ENCODE measurements at places on chromosomes 12 and 14. TPM values are rescaled to one million over a fixed set of nuclear protein-coding genes. Genes with fewer than 3 reads are reported as not detected.

GPR132 gene
- not detected for total RNA-seq

TAS2R20 gene
- 0.75 TPM for total RNA-seq

TPPP2 gene
- not detected for total RNA-seq

GXYLT1 gene
- total RNA-seq, result 19.8 TPM

LHX5 gene
- not detected for total RNA-seq

TMEM263 gene
- 83.0 TPM for total RNA-seq

PIWIL1 gene
- total RNA-seq, result not detected

PRKAB1 gene
- total RNA-seq, result 19.1 TPM

OTOGL gene
- 0.34 TPM for total RNA-seq

EXOC3L4 gene
- 1.3 TPM for total RNA-seq

STXBP6 gene
- 40.2 TPM for total RNA-seq

LRFN5 gene
- total RNA-seq, result not detected

MLH3 gene
- 20.5 TPM for total RNA-seq

IL26 gene
- not detected for total RNA-seq

ZDHHC22 gene
- total RNA-seq, result under 0.01 TPM

SMOC1 gene
- 0.06 TPM for total RNA-seq

TMEM63C gene
- total RNA-seq, result not detected

AMIGO2 gene
- 23.0 TPM for total RNA-seq

CD4 gene
- total RNA-seq, result 0.92 TPM

CLEC1B gene
- total RNA-seq, result not detected

GRCh38 chr14:22555384-22556011 is 33.5 kb downstream of the DAD1 start:
- peak; percentile 32 for DNase-seq

GRCh38 chr12:76919383-76920171 is 40.8 kb upstream of the CSRP2 start:
- no peak for DNase-seq

GRCh38 chr12:15861404-15861803 is 20.8 kb upstream of the STRAP start:
- DNase-seq, result no peak

- no peak for DNase-seq
These were observed 209.2 kb upstream of the C14orf180 start for GRCh38 chr14:104370256-104370870.

- no peak for DNase-seq
These were observed 34.9 kb downstream of the PDE3A start for GRCh38 chr12:20403230-20403629.

GRCh38 chr14:52402812-52403526 is 88.9 kb downstream of the PTGER2 start:
- DNase-seq, result peak; percentile 32

- DNase-seq, result no peak
These were observed 29.0 kb downstream of the SARNP start for GRCh38 chr12:55788546-55788945.

DNA sequence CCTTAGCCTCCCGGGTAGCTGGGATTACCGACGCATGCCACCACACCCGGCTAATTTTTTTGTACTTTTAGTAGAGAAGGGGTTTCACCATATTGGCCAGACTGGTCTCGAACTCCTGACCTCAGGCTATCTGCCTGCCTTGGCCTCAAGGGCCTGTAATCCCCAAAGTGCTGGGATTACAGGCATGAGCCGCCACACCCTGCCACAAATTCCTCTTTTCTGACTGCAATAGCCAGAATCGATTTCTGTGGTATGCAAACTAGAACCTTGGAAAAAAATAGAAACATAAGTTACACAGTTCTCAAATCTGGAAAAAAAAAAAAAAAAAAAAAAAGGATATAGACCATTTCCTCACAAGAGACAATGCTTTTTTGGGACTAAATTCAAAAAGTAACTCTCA is 184.6 kb upstream of the EGLN3 start:
- DNase-seq, result no peak

GRCh38 chr14:99758121-99758821 is 34.9 kb upstream of the EML1 start:
- DNase-seq, result peak; percentile 89

- DNase-seq, result no peak
These were observed 498.5 kb downstream of the TMEM117 start for GRCh38 chr12:44334347-44334746.

DNA sequence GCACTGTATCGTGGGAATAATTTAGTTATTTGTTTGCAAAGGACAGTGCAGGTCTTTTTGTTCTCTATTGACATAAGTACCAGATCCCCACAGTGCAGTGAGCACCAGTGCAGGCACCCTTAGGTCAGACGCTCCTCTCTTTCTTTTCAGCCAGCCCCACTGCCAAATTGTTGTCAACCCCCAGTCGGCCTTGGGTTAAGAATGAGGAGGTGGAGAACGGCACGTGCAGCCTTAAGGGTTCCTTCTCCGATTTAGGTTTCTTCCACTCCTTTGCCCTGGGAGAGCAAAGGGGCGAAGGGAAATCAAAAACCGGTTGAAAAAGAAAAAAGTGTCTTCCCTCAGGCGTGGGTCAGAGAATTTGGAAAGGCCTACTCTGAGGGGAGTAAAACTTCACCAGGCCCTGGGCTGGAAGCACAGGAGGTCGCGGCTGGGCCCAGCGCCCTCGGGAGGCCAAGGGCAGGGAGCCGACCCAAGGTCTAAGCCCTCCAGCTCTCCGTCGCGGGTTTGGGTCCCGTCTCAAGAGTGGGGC is 4.3 kb downstream of the PAX9 start:
- no peak for DNase-seq

DNA sequence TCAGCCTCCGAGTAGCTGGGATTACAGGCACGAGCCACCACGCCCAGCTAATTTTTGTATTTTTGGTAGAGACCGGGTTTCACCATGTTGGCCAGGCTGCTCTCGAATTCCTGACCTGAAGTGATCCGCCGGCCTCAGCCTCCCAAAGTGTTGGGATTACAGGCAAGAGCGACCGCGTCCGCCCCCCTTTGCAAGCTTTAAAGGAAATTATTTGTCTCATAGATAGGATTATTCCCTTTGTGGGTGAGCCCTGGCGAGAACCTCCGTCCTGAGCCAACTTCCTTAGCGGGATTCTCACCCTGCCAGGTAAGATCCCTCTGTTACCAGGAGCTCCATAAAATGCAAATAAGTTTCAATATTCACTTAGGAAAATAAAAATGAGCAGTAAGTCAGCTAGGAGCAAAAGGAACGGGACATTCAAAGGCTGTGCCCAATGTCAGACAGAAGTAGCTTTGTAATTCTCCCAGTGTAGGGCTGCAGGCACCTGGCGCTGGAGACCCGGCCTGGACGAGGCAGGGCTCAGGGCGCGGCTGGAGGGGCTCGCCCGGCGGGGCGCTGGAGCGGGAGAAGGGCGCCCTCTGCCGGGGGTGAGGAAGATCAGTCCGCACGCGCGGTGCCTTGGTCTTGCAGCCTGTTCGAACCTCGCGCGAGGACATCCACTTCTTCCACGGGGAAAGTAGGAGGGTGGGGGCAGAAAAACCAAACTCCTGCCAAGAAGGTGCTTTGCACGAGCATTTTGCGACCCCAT is 47.2 kb upstream of the PLXNC1 start:
- peak; percentile 59 for DNase-seq

- peak; percentile 29 for DNase-seq
These were observed 101.9 kb downstream of the SLC8A3 start for GRCh38 chr14:70086685-70087379.

DNA sequence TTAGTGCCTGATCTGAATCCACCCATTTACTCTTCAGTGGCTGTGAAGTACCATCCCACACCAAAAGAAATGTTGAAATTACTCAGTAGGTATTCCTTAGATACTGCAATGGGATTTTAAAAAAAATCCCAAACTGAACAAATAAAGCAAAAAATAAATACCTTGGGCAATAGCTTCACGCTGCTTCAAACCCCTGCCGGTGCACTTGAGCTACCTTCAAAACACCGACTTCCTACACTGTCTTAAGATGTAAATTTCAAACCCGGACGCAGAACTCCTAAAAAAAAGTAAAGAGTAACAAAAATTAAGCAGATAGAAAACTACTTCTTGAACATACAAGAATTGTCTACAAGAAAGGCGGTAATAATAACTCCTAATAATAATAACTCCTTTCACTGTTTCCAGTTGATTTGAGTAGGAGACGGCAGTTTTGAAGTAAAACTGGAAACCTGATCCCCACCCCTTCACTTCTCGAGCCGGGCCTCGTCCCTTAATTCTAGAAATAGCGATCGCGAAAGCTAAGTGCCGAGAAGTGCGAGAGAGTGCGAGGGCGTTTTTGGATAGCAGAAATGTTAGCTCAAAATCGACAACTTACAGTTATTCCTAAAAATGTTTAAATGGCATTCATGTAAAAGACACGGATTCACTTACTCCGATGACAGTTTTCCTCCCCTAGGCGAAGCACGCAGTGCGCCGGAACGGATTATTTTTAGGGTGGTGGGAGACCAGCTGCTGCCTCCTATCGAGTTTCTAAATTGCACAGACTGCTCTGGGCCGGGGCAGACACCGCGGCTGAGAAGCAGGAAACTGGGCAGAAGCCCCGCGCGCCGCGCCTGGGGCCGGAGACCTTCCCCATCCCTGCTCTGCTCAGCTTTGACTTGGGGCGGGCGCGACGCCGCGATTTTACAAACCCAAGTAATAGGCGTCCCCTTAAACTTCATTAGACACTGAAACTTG is at the start of gene ABCC9:
Gene ABCC9 (minus strand): TSS at position 878 of the 957 bp plus-strand sequence. CDS start 4,752 bp downstream, outside the sequence.
- DNase-seq, result no peak

- DNase-seq, result no peak
These were observed 23.0 kb downstream of the GLRX5 start for GRCh38 chr14:95557832-95558231.

DNA sequence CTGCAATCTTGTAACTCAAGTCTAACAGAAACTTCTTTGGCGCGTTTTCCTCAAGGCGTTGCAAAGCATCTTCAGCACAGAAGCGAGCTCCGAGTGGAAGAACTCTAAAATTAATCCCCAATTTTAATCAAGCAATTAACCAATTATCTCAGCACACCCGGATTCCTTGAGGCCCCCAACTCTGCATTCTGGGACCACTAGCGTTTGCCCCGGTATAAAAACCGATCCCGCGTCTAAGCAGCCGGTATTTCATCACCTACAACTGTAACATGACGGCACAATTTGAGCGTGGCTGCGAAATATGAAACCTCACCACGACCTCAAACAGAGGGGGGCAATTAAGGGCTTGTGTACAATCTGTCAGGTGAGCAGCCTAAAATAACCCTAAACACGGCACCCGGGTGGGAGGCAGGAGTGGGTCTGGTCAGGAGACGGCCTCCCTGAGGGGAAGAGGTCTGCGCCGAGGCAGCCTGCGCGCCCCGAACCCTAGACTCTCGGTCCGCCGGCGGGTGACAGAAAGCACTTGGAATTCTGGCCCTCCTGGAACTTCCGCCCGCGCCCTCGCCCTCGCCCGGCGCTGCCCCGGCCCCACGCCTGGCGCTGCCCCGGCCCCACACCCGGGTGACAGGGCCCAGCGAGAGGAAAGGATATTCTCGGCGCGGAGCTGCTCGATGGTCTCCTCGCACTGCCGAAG is 594 bp downstream of the ZCCHC8 start:
- DNase-seq, result peak; percentile 62

DNA sequence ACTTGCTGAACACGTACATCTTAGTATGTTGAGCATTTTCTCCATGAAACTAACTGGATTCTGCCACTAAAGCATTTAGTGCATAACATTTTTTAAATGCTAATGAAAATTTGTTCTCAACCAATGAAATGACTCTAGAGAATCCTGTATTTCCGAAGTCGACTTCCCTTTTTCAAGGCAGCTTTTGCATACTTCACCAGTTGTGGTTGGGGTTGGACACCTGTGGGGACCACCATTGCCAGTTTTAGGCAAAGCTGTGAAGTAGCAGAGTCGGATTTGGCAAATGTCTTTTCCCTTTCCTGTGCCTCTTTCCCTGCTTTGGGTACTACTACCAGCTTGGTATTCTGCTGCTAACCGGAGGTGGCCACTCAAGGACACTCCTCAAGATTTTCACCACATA is 349.2 kb downstream of the BCAT1 start:
- DNase-seq, result no peak

DNA sequence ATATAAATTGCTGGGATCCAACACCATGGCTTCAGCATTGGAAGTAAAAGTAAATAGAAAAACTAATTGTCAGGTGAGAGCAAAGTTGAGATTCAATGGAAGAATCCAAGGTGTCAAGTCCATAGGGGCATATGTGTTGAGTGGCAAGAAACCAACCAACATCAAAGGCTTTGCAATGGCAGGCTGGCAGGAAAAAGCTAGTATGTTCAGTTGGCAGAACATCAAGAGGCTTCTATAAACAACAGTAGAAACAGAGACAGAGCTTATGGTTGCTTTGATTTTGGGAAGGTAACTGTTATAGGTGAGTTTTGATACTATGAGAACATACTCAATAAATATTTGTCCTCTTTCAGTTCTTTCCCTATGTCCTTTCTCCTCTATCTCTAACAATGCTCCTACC is 553.7 kb upstream of the MDGA2 start:
- DNase-seq, result no peak

- DNase-seq, result no peak
These were observed 76.8 kb downstream of the FAR2 start for GRCh38 chr12:29225834-29226233.

DNA sequence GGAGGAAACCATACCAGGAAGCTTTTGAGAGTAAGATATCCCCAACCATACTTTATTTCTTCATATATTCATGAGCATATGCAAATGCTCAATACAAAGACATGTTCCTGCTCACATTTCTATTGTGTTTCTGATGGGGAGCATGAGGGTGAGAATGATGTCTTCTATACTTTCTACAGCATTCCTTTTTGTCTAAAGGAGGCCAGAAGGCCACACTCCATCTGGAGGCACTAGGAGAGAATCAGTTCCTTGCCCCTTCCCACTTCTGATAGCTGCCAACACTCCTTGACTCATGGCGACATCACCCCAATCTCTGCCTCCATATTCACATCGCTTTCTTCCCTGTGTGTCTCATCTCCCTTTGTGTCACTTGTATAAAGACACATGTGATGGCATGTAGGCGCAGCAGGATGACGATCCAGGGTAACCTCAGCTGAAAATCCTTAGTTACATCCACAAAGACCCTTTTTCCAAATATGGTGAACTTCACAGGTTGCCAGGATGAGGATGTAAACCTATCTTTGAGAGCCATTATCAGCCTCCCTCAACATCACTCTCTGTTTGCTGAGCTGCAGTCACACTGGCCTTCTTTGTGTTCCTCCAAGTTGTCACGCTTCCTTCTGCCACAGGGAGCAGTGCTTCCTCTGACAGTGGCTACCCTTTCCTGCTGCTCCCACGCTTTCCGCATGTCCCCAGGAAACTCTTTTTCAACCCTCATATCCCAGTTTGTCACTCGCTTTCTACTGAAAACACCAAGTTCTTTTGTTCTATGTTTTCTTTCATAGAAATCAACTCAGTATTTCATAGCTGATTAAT is 96.9 kb downstream of the STXBP6 start:
- DNase-seq, result no peak

- DNase-seq, result no peak
These were observed 24.2 kb downstream of the TRIM9 start for GRCh38 chr14:51070726-51071125.
